ENCODE measurements at places on chromosomes 13 and 19.

DNA sequence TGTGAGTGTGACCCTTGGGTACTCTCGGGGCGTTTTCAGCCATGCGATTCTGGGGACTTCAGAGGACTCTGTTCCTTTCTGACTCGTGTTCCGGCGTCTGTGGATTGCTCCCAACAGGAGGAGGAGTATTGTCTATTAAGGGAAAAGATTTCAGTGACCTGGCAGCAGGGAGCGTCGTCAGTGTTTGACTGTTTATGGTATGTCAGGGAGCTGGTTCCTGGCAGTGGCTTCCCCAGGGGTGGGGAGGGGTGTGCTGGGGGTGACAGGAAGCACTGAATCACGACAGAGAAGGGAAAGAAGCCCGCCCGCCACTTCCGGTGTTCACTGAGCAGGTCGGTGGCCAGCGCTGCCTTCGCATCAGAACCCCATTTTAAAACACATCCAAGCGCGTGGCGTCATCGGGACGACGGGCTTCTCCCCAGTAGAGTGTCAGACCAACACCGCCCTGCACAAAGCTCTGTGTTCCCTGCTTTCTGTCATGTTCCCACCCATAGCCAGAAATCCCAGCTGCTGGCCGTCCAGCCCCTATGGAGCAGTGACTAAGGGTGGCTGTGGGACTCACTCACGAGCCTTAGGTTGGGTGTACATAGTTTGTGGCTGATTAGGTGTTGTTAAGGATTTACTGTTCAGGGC lies 33.8 kb downstream of the COL4A2 start:
- DNase-seq = peak; percentile 78

- DNase-seq = no peak
These were observed 15.4 kb upstream of the CLN5 start for GRCh38 chr13:76976490-76976889.

- peak; percentile 69 for DNase-seq
These were observed 89.5 kb downstream of the ARHGEF7 start for GRCh38 chr13:111204438-111205177.

GRCh38 chr13:84491952-84492351 lies 609.7 kb upstream of the SLITRK1 start:
- no peak for DNase-seq

DNA sequence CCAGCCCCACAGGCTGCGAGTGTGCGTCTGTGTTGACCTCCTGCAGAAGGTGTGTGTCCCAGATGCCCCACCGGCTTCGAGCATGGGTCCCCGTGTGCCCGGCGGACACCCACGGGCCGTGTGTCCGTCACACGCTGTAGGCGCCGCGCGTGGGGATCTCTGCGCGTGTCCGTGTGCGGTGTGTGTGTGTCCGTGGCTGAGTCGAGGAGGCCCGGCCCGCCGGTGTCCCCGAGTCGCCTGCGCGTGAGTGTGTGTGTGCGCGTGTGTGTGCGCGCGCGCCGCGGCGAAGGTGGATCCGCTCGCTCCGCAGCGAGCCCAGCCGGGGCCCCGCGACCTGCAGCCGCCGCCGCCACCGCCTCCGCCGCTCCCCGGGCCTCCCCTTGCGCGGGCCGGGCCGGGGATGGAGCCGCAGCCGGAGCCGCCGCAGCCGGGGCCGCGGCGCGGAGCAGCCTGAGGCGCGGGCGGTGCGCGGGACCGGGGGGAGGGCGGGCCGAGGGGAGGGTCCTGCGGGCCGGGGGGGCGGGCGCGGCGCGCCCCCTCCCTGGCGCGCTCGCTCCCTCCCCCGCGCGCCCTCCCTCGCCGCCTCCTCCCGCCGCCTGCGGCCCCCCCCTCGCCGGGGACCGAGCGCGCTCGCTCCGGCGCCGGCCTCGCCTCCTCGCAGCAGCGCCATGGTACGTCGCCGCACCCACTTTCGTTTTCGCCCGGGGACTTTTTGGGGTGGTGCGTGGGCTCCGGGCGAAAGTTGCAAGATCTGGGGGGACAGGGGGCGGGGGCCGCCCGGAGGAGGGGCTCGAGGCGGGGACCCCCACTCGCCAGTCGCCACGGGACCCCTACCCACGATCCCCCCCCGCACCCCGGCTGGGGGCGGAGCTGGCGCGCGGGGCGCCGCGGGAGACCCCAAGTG lies 7.1 kb upstream of the NFIC start:
- DNase-seq = peak; percentile 76

GRCh38 chr19:33110137-33110910 lies 21.6 kb upstream of the WDR88 start:
- no peak for DNase-seq

DNA sequence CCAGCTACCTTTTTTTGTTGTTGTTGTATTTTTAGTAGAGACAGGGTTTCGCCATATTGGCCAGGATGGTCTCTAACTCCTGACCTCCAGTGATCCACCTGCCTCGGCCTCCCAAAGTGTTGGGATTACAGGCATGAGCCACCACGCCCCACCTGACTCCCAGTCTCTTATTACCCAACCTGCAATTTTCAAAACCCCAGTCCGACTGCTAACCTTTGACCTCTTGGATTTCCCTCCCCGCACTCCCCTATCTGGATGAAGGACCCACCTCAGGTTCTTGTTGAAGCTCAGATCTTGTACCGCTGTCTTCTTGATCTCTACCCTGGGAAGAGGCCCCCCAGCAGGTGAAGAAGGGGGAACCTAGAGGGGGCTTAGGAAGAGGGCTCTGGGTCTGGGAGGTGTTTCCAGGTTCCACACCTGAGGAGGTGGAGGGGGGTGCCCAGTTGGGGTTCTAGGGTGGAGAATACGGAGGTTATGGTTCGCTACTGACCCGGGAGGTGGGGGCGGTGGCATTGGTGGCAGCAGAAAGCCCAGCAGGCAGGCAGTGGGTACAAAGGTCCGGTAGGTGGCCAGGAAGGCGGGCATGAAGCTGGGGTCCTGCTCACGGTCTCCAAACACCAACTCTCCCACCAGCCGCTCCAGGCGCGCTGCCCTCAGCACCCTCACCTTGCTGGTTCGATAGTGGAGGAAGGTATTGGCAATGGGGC lies 2.6 kb downstream of the RGL3 start:
- DNase-seq = no peak

DNA sequence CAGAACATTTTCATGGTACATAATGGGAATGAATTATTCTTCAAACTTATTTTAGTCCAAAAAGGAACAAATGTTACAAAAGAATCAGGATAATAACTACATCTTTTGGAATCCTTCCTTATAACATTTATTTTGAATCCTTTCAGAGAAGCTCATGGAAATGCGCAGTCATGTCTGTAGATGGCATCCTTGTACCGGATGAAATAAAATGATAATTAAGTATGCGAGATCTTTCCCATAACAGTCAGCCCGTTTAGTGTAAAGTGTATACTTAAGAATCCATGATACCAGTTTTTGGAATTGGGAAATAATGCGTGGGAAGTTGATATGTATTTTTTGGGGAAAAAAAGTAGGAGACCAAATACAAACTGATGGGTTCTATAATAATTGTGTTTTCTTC lies 418.8 kb downstream of the GPC5 start:
- DNase-seq = no peak

GRCh38 chr13:83839146-83839545 lies 43.1 kb downstream of the SLITRK1 start:
- DNase-seq = no peak

DNA sequence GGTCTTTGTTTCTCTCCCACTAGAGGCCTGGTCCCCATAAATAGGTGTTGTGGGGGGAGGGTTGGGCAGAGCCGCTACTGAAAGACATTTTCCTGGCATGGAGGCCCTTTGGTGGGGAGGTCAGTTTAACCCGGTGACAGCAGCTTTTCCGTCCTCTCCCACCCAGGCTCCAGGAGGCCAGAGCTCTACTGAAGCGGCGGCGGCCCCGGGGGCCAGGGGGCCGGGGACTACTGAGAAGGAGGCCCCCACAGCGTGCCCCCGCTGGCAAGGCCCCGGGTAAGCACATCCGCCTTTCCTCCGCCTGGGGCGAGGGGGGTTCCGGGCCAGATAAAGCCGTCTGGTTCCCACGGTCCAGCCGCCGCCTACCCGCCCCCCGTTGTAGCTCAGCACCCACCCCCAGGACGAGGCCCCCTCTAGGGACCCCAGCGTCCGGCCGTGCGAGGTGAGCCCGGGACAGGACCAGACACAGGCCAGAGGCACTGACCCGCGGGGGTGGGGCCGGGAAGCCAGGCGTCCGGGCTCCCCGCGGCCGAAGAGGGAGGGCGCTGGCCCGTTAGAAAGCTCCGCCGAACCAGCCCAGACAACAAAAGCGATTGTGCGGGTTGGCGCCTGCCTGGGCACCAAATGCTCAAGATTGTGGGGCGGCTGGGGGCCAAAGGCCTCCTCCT lies 1.1 kb upstream of the LTBP4 start:
- peak; percentile 48 for DNase-seq

DNA sequence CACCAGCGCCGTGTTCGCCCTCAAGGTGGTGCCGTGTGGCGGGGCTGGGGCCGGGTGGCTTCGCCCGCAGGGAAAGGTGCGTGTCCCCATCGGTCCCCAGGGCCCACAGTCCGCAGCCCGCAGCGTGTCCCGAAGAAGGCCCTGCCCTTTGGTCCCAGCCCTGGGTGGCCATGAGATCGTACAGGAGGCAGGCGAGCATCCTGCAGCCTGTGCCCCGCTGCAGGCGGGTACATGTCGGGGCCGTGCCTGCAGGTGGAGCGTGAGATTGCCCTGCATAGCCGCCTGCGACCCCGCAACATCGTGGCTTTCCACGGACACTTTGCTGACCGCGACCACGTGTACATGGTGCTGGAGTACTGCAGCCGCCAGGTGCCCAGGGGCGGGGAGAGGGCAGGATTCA lies 1.5 kb downstream of the PLK5 start:
- no peak for DNase-seq

GRCh38 chr19:5130371-5131030 lies 161.6 kb downstream of the KDM4B start:
- DNase-seq = no peak

DNA sequence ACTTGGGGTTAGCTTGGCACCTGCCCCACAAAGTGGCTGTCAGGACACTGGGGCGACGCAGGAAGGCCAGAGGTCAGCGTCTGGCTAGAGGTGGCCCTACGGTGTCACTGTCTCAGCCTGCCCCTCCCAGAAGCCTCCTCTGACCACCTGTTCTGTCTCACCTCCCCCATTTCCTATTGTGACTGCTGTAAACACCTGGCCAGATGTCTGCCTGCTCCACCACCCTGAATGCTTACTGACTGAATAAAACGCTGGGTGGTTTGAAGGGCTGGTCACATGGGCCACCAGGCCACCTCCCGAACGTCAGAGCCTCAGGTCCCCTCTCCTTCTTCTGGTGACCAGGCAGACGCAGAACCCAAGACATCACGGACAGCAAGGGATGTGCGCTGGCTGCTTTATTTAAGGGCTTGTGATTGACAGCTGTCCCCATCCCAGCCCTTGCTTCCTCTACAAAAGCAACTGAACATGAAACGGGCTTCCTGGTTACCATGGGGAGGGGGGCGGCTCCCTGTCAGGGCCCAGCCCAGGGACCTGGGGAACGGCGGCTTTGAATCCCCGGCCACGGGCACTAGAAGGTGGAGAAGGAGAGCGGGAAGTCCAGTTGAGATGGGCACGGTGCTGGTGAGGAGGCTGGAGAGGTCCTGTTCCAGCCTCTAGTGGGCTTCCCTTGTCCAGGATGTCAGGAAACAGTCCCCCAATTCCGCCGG lies 6.2 kb downstream of the ELOF1 start:
- DNase-seq = no peak

- no peak for DNase-seq
These were observed 382.7 kb downstream of the MYO16 start for GRCh38 chr13:109012115-109012514.

- DNase-seq = peak; percentile 62
These were observed 20.4 kb downstream of the LMTK3 start for GRCh38 chr19:48490981-48491792.

- DNase-seq = no peak
These were observed 5.1 kb upstream of the FCER2 start for GRCh38 chr19:7706955-7707456.

DNA sequence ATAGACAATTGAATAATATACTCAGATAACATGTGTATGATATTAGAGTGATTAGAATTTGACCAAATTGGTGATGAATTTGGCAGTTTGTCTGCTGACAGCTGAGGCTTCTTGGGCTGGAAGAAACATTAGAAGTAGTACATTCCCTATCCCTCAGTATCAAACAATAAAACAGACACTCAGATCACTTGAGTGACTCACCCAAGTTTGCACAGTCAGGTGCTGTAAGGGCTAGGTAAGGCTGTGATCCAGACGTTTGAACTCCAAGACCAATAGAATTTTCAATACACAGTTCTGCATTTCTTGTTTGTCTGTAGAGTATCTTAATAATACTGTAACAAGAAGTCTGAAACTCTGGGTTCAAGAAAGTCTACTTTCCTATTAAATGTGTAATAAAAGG lies 223.5 kb downstream of the POSTN start:
- no peak for DNase-seq

DNA sequence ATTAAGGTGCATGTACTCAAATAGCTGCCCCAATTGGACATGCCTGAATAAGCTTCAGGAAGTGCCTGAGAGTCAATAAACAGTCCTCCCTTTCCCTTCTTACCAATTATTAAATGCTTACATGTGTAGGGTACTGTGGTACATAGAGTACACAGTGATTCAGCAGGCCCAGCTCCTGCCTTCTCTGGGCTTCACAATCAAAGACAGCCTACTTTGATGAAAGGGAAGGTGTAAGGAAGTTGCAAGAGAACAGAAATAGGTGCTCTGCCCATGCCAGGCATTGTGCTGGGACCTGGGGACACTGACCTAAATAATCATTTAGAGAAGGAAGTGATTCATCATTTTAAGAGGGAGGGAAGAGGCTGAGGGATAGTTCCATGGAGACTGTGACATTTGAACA lies 17.2 kb downstream of the FRY start:
- no peak for DNase-seq

- peak; percentile 95 for DNase-seq
These were observed at the start of the genes ZNF568 and ZNF829 for GRCh38 chr19:36915992-36916830. ZNF568 (plus strand) TSS chr19:36916332; CDS start chr19:36922771, 6,439 bp downstream. ZNF829 (minus strand) TSS chr19:36916291; CDS start chr19:36915167, 1,124 bp downstream.

- no peak for DNase-seq
These were observed 555.2 kb downstream of the SLITRK1 start for GRCh38 chr13:83327091-83327490.

- no peak for DNase-seq
These were observed 6.5 kb downstream of the SPART start for GRCh38 chr13:36339600-36340155.

- DNase-seq = no peak
These were observed 170.3 kb upstream of the ARGLU1 start for GRCh38 chr13:106738186-106738678.

DNA sequence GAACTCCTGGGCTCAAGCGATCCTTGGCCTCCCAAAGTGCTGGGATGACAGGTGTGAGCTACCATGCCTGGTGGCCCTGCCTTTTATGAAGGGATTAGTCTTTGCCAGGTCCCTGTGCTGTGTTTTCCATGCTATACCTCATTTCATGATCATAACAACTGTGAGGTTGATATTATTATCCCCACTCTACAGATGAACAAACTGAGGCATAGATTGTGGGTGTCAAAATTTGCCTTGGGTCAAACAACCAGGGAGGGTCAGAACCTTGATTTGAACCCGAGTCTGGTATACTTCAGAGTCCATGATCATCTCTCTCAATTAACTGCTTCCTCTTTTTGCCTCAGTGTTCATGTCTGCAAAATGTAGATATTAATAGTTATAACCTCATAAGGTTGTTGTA lies 6.9 kb downstream of the PINLYP start:
- no peak for DNase-seq
